ENCODE measurements at places on chromosomes 7 and 10. TPM values are rescaled to one million over a fixed set of nuclear protein-coding genes. Genes with fewer than 3 reads are reported as not detected.

The ANXA11 gene
- polyA plus RNA-seq: 212 TPM

The HK1 gene
- 138 TPM for polyA plus RNA-seq

DNA sequence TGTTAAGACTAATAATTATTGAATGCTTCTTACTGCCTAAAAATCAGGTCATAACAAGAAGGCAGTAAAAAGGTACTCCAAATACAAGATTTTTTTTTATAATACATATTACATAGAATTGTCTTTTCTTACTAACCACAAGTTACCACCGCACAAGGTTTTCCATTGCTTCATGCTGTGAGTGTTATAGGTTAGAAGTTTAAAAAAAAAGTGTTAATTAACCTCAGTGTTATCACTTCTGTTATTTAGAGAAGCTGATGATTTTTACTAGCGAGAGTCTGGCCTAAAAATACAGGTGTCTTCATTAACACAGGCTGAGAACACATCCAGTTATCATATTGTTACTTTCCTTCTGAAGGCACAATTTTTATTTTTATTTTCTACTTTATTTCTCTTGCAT lies 1281.9 kb upstream of the CELF2 start:
- no peak for DNase-seq

The CALHM1 gene
- not detected for polyA plus RNA-seq

The HNRNPA2B1 gene
- 612 TPM for polyA plus RNA-seq
